Activated CD8-positive, alpha-beta memory T cell treated with anti-CD3 and anti-CD28 coated beads for 48 hours (primary cell): ENCODE measurements at places on chromosomes 1 and 21.

DNA sequence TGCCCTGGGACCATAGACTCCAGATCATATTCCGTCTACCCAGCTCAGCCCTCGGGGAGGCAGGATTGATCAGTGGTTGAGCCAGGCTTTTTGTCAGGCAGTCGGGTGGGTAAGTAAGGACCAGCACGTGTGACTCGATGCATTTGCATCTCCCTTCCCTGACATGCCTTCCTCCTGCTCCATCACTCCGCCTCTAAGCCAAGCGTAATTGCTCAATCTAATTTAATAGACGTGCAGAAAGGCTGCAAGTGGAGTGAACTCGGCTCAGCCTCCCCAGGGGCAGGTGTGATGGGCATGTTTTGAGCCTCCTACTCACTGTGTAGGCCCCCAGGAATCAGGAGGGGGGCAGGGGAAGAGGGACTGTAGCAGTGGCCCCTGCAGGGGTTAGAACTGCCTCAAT is 34.6 kb upstream of the GRIK3 start:
- DNase-seq = no peak

GRCh38 chr1:113297749-113298148 is 92.6 kb upstream of the MAGI3 start:
- DNase-seq = no peak

- no peak for DNase-seq
Measured at GRCh38 chr1:15386164-15386749, 23.4 kb upstream of the EFHD2 start.

DNA sequence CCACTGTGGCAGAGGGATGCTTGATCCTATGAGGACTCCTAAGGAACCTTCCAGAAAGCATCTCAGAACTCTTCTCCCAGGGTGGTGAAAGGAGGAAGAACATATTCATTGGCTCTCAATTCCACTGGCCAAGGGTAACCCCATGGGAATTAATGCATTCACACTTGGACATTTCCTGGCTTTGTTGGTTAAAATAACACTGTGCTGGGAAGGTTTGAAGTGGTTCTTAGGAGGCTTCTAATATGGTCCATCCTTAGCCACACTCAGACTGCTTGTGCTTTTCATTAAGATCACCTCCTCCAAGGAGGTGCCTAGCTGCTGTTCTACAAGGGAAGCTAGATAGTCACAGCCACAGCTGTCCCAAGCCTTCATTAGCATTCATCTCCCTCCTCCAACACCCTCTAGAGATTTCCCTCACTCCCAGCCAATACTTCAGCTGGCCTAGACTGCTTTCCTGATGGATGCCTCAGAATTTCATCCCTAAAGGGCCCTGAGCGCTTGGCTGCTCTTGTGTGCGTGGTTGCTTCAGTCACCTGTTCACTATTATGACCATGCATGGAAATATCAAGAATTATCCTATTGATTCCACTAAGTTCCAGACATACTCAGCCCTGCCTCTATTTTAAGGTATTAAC is 544.4 kb downstream of the PLPP3 start:
- DNase-seq = no peak

DNA sequence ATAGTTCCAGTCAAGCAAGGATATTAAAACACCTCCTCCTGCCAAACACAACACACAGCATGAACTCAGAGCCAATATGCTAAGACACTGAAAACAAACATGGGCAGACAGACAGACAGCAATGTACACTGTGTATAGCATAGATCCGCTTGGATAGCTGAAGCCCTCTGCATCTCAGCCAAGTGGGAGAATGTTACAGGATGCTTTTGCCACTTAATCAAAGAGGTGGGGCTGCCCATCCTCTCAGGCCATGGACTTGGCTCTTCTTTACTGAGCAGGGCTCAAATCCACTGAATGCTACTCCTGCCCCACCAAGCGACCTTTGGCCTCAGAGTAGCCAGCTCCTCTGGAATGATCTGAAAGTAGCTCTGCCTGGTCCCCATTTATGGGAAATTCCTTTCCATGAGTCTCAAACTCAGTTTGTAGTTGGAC is 64.7 kb upstream of the NGF start:
- DNase-seq = no peak

DNA sequence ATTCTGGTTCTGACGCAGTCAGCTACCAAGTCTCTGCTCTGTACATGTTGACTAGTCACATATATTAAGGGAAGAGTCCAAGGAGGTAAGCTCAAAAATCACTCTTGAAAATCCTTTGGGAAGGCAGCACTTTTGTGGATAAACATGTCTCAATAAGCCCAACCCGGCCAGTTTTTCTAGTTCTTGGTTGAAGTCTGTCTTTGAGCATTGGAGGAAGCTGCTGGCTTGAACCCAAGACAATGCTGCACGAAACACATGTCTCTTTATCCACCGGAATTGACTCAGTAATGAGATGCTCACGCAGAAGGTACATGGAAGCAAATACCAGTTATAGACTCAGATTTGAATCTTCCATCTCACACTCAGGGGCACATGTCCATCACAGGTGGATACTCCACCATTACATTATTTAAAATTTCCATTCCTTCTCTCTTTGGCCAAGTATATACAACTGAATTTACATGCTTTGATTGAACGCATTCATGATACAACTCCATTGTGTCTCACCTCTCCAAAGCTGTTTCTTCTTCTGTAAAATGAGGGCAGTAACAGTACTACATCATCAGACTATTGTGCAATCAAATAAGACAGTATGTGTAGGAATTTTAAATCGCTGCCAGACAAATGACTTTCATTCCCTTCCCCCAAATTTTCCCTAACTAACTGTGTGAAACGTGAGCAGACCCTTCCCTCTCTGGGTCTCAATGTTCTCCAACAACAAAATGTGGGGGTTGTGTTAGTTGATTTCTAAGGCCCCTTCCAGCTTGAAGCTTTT is 9.6 kb upstream of the GUCA2A start:
- DNase-seq = no peak

DNA sequence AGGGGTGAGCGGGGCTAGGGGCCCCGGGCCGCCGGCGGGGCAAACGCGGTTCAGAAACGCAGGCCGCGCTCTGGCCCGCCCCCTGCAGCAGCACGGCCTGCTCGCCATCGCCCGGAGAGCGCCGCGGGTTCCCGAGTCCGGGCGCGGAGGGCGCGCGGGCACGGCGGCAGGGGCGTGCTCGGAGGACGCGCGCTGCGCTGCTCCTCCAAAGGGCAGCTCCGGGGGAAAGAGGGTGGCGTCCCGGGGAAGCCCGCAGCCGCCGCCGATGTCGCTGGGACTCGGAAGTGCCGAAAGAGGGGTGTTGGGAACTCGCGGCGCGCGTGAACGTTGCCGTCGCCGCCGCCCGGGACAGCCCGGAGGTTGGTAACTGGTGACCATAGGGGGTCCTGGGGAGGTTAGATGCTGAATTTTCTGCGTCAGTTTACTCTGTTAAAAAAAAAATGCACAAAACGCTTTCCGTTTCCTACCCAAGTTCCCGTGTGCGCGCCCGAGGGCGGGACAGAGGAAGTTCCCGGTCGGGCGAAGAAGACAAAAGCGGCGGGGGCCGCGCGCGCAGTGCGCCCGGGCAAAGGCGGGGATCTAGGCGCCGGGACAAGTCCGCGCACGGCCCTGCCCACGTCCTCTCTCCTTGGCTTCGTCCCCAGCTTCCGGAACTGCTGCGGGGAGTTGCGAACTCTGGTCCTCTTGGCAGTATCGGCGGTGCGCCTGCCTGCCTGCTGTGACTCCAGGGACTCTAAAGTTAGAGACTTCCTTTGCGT is at the start of gene HHAT:
TSS of gene HHAT (plus strand) at position 157 of the 758 bp plus-strand sequence. CDS start 20,074 bp downstream, outside the sequence.
- peak; percentile 42 for DNase-seq

DNA sequence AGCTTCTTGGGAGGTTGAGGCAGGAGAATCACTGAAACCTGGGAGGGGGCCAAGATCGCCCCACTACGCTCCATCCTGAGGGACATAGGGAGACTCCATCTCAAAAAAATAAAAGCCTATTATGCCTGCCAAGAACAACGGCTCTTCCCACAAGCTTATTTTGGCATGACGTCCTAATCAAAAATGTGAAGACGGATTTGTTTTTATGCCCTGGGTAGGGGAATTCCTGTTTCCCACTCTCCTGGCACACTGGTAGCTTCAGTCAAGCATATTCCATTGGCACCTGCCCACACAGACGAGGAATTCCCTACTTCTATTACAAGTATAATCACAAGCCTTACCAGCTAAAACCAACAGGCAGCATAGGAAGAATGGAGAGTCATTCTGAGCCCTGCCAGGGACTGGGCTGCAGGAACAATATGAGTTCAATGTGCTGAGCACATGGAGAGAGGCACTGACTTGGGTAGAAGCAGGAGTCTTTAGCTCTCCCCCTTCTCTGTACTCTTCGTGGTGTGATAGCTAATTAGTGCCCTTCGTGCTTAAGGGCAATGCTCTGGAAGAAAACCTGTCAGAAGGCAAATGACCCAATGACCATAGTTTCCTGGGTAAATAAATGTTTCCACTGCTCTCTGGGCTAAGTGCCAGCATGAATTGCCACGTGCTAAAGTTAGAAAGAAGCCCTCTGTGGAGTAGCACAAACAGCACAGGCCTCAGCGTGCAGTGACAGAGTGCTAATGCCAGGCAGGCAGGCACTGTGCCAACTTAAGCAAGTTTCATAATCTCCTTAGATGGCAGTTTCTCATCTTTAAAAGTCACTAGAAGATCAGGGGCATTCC is 16.8 kb downstream of the TNFSF4 start:
- DNase-seq = no peak

- no peak for DNase-seq
Measured at GRCh38 chr1:236762410-236762809, 32.7 kb upstream of the MTR start.
